ENCODE measurements at places on chromosomes 3 and 15. TPM values are rescaled to one million over a fixed set of nuclear protein-coding genes. Genes with fewer than 3 reads are reported as not detected.

The UCN2 gene
- not detected for polyA plus RNA-seq

The RBP2 gene
- polyA plus RNA-seq, result 0.54 TPM

The RNU6-1 gene
- polyA plus RNA-seq, result not detected

The ADGRG7 gene
- not detected for polyA plus RNA-seq

GRCh38 chr3:63969876-63970275 lies 53.4 kb downstream of the PSMD6 start:
- DNase-seq, result no peak

GRCh38 chr15:38642689-38643270 lies 78.2 kb upstream of the RASGRP1 start:
- no peak for DNase-seq

DNA sequence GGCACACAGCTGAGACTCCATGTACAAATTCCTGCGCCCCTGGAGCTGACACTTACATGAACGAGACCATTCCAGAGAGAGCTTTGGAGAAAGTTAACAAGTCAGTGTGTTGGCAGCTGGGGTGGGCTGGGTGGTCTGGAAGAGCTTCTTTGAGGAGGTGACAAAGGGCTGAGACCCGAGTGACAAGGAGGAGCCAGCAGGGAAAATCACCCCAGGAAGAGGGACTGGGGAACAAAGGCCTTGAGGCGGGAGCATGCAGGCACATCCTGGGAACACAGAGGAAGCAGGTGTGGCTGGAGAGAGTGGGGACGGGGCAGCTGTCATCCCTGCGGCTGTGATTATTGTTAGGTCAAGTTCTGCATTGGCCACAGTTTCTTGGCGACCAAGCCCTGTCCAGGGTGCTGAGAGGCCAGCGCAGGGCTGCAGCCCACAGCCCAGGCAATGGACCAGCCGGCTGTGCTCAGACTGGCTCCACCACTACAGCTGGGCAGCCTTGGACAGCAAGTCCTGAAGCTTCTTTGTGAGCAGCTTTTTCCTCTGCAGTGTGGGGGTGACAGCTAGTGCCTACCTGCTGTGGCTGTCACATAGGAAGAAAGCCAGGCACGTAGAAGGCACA lies 34.2 kb upstream of the PRR23E start:
- peak; percentile 11 for DNase-seq

GRCh38 chr15:72962054-72962702 lies 90.1 kb upstream of the NEO1 start:
- DNase-seq, result no peak

DNA sequence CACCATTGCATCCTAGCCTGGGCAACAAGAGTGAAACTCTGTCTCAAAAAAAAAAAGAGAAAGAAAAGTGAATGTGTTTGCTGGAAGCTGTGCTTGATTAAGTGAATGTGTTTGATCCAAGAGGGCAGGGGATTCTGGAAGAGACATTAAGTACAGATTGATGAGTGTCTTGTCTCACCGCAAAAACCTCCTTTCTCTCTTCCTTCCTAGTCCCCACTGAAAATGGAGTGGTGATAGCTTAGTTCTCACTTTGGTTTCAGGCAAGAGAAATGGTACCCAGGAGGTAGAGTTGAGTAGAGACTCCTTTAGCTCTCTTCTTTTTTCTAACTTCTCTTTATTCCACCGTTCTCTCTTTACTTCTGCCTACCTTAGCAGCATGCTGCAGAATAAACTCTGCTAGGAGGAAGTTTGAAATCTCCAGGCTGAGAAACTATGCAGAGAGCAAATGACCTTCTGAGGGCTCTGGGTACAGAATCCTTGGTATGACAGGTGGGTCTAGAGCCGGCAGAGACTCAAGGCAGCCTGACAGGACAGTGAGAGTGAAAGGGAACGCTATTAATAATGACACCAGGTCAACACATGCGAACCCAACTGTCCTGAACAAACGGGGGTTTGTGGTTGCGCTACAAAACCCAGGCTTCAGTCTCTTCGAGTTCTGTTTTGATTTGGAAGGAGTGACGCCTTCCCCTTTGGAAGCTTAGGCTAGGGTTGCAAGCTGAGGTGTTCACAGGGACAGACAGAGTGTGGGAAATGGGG lies 74.9 kb downstream of the SMAD3 start:
- no peak for DNase-seq

DNA sequence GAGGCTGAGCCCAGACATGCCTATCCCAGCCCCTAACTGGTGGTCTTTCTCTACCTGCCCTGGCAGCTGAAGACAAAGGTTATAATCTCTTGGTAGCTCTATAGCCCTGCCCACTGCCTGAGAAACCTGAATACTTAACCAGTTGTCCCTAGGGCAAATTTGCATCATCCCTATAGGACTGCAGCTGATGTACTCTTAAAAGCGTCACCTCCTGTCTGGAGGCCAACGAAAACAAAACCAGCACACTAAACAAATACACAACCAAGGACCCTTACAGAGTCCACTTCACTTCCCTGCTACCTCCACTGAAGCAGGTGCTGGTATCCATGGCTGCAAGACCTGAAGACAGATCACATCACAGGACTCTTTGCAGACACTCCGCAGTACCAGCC lies 98.0 kb downstream of the KCNAB1 start:
- no peak for DNase-seq

- DNase-seq, result no peak
Measured at GRCh38 chr3:16132190-16132589, 42.3 kb upstream of the GALNT15 start.

- DNase-seq, result no peak
Measured at GRCh38 chr15:90138071-90138833, 36.0 kb upstream of the IDH2 start.

Measured in right lung (tissue), 10 donors.